Immature natural killer cell (primary cell): ENCODE measurements at places on chromosomes 3 and 15. TPM values are rescaled to one million over a fixed set of nuclear protein-coding genes. Genes with fewer than 3 reads are reported as not detected.

- H3K4me3 ChIP-seq, result no peak overlapping the region
- no peak overlapping the region for H3K27ac ChIP-seq
- peaks cover 44% of the 10 kb centered on the region for H3K36me3 ChIP-seq
- H3K4me1 ChIP-seq, result peaks cover 8% of the 10 kb centered on the region
Measured at GRCh38 chr3:168029705-168030104, 66.0 kb downstream of the GOLIM4 start.

GRCh38 chr15:74781431-74782258 is at the start of gene CSK:
Gene CSK (plus strand): TSS chr15:74782080. CDS start chr15:74798298, 16,218 bp downstream.
- peaks cover 43% of the 10 kb centered on the region for H3K27me3 ChIP-seq
- peaks cover 87% of the 10 kb centered on the region for H3K4me1 ChIP-seq
- peak within 1 kb of the TSS; percentile 99 for H3K27ac ChIP-seq
- peak within 1 kb of the TSS; percentile 98 for H3K4me3 ChIP-seq
- H3K36me3 ChIP-seq, result peaks cover 7% of the 10 kb centered on the region

GRCh38 chr3:151226088-151226563 is 23.1 kb upstream of the GPR171 start:
- H3K27me3 ChIP-seq, result peaks cover 5% of the 10 kb centered on the region
- no peak for DNase-seq
- H3K4me3 ChIP-seq, result no peak overlapping the region
- H3K27ac ChIP-seq, result peak overlapping the region; percentile 91
- H3K36me3 ChIP-seq, result no peaks in the 10 kb centered on the region
- peaks cover 58% of the 10 kb centered on the region for H3K4me1 ChIP-seq

GRCh38 chr3:78867409-78868372 is 900.1 kb downstream of the ROBO1 start:
- H3K27me3 ChIP-seq, result no peaks in the 10 kb centered on the region
- H3K4me1 ChIP-seq, result no peaks in the 10 kb centered on the region
- H3K4me3 ChIP-seq, result no peak overlapping the region

DNA sequence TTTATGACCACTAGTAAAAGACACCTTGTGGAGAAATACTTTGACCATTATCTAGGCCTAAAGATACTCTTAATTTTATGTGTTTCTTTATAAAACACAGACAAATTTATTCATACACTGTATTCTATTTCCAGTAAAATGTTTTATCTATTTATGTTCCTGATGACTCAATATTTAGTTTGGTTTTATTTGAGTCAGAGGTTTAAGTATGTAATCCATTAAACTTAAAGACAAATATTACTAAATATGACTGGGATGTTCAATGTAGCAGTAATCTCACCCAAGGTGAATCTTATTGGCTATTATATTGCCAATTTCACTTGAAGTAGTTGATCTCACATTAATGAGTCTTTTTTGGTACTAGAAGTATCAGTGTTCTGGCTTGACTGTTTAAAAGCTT is 799.7 kb downstream of the CADM2 start:
- H3K4me3 ChIP-seq, result no peak overlapping the region
- DNase-seq, result no peak
- H3K27me3 ChIP-seq, result no peaks in the 10 kb centered on the region
- no peaks in the 10 kb centered on the region for H3K36me3 ChIP-seq
- no peak overlapping the region for H3K27ac ChIP-seq

DNA sequence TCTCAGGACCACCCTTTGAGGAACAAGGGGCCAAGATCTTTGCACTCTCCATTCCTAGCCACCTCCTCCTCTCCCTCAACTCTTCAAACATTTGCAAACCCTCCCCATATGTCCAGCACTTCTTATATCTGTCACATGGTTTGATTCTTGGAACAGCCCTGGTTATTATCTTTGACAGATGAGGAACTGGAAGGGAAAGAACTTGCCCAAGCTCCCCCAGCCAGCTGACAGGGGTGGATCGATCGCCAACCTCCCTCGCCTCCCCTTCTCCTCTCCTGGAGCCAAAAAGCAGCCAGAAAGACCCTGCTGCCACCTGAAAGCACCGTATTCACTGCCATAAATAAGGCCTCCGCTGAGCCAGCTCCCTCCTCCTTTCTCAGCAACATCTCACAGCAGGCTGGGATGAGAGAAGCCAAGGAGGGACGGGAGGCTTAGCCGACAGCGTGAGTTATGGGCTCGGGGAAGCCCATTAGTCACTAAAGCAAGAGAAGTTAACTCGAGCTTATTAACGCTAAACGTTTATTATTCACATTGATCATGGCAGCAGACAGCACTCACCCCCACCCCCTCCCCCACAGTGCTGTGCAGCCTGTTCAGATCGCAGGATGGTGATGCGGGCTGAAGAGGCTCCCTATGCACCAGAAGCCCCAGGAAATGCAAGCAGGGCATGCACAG is 22.2 kb upstream of the FGD5 start:
- peaks cover 3% of the 10 kb centered on the region for H3K27me3 ChIP-seq
- no peak overlapping the region for H3K27ac ChIP-seq
- H3K4me1 ChIP-seq, result no peaks in the 10 kb centered on the region
- no peak for DNase-seq
- no peak overlapping the region for H3K4me3 ChIP-seq

DNA sequence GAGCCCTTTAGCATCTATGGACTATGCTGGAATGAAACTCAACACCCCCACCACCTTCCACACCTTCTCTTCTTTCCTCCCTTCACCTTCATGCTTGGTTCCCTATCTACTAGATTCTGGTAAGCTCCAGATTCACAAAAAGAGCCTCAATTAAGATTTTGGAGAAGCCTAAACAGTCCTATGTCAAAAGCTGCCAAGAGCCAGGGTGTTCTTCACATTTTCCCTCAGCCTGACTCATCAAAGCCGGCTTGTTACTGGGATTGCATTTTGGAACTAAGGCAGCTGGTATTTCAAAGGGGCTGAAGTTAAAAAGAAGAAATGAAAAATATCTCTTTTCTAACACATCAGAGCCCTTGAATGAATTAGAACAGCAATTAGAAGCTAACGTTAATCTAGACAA is 247.7 kb downstream of the MYRIP start:
- DNase-seq, result no peak
- no peaks in the 10 kb centered on the region for H3K36me3 ChIP-seq
- H3K4me1 ChIP-seq, result no peaks in the 10 kb centered on the region
- no peak overlapping the region for H3K4me3 ChIP-seq
- no peak overlapping the region for H3K27ac ChIP-seq

- DNase-seq, result no peak
- H3K4me3 ChIP-seq, result no peak overlapping the region
- H3K27me3 ChIP-seq, result no peaks in the 10 kb centered on the region
- H3K27ac ChIP-seq, result no peak overlapping the region
- no peaks in the 10 kb centered on the region for H3K4me1 ChIP-seq
Measured at GRCh38 chr3:71217640-71218222, 365.8 kb downstream of the FOXP1 start.

TGM5 gene
- 0.21 TPM for polyA plus RNA-seq

SCN11A gene
- not detected for polyA plus RNA-seq

GUCA1C gene
- polyA plus RNA-seq, result not detected
